Type B pancreatic cell (in vitro differentiated cells): ENCODE measurements at places on chromosomes 3 and 15. TPM values are rescaled to one million over a fixed set of nuclear protein-coding genes. Genes with fewer than 3 reads are reported as not detected.

Gene CILP
- total RNA-seq = 0.07 and 1.8 TPM in 2 replicates

DNA sequence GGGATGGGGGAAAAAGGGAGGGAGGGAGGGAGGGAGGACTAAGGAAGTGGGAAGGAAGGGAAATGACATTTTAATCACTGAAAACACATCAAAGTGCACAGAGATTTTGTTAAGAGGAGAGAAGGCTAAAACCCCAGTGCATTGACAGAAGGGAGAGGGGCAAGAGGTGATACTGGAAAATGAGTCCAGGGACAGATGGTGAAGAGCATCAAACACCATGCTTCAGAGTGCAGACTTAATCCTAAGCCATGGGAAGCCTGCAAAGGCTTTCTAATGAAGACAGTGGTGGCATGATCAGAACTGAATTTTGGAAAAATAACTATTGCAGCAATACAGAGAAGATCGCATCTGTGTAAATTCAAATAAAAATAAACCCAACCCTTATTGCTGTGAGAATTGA, 41.8 kb downstream of the HGD start:
- H3K4me3 ChIP-seq = no peak overlapping the region
- no peaks in the 10 kb centered on the region for H3K36me3 ChIP-seq
- no peak overlapping the region for H3K27ac ChIP-seq
- H3K27me3 ChIP-seq = no peaks in the 10 kb centered on the region
- no peak for DNase-seq

- H3K4me1 ChIP-seq = no peaks in the 10 kb centered on the region
- no peaks in the 10 kb centered on the region for H3K27me3 ChIP-seq
- no peak for DNase-seq
- no peaks in the 10 kb centered on the region for H3K36me3 ChIP-seq
- no peak overlapping the region for H3K27ac ChIP-seq
These were observed 535.1 kb upstream of the CCDC54 start for GRCh38 chr3:106842151-106842550.

DNA sequence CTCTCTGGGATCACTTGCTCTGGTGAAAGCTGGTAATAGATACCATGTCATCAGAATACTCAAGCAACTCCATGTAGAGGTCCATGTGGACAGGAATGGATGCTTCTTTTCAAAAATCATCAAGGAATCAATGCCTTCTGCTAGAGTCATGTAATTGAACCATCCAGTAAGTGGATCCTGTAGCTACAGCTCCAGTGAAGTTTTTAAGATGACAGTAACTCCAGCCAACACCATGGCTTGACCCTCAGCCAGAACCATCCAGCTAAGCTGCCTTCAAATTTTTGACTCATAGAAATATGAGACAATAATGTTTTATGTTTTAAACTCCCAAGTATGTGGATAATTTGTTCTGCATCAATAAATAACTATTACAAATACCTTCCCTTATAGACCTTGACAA, 923.7 kb downstream of the EPHA3 start:
- peaks cover 7% of the 10 kb centered on the region for H3K27me3 ChIP-seq
- no peak overlapping the region for H3K27ac ChIP-seq
- peaks cover 7% of the 10 kb centered on the region for H3K4me1 ChIP-seq
- no peaks in the 10 kb centered on the region for H3K36me3 ChIP-seq
- no peak for DNase-seq
- no peak overlapping the region for H3K4me3 ChIP-seq
